NCI-H460 (cell line): ENCODE measurements at places on chromosomes 7 and 10. TPM values are rescaled to one million over a fixed set of nuclear protein-coding genes. Genes with fewer than 3 reads are reported as not detected.

DNA sequence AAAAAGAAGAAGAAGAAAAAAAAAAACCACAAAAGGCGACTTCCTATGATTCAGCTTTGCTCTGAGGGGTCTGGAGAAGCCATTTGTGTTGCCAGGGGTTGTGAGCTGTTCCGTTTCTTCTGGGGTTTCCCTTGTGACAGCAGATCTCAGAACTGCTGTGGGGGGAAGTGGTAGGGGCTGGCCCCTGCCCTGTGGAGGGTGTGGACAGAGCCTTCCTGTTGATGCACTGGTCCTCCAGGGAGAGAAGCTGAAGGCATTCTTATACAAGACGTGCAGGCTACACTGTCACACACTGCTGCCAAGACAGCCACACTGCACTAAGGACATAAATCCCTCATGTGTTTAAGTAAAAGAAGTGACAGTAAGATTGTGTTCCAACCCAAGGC lies 17.3 kb upstream of the CSGALNACT2 start:
- DNase-seq, result no peak

DNA sequence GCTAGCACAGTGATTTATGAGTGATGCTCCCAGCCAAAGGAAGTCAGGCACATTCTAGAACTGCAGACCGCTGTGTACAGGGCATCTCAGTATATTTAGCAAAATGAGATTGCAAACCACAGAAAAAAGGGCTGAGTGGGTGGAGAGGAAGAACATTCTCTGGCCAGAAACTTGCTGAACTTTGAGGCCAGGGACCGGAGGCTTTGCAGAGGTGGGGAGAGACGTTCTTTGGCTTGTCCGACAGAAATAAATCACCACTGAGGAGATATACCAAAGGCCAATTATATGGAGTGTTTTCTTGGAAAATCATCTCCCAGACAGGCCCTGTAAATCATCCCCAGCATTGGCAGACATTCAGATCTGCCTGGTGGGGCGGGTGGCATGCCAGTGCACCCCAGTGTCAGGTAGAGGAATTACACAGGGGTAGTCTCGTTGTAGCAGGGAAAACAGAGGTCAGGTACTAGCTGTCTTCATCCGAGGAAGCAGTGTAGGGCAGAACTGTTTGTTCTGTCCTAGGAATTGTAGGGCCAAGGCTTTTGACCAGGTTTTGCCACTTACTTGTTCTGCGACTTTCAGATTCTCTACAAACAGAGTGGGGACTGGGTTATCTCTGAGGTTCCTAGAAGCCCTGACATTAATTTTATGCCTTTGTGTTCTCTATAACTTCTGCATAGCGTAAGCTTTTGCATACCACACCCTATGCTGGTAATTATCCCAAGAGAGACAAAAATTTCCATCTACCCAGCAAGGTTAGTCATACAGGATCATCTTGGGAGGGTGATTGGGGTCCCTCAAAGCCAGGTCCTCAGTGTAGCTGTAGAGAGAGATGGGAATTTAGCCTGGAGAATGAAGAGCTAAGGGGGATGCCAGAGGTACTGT lies 655.6 kb downstream of the LRMDA start:
- DNase-seq, result no peak

DNA sequence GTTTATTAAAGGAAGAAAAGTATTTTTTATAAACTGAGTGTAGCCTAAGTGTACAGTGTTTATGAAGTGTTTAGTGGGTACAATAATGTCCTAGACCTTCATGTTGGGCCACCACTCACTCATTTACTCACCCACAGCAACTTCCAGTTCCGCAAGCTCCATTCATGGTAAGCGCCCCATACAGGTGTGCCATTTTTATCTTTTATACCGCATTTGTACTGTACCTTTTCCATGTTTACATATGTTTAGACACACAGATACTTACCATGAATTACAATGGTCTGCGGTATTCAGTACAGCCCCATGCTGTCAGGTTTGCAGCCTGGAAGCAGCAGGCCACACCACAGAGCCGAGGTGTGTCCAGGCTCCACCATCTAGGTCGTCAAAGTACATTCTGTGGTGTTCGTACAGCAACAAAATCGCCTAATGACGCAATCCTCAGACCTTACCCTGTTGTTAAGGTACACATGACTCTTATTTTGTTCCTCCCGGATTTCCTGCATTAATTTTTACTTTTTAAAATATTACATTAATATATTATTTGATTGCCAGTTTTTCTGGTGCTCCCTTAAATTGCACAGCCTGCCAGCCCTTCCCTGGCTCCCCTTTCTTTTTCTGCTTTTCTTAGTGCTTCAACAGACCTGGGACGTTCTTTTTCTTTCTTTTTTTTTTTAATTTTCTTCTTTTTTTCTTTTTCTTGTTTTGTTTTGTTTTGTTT lies 881 bp upstream of the SSBP1 start:
- no peak for DNase-seq

DNA sequence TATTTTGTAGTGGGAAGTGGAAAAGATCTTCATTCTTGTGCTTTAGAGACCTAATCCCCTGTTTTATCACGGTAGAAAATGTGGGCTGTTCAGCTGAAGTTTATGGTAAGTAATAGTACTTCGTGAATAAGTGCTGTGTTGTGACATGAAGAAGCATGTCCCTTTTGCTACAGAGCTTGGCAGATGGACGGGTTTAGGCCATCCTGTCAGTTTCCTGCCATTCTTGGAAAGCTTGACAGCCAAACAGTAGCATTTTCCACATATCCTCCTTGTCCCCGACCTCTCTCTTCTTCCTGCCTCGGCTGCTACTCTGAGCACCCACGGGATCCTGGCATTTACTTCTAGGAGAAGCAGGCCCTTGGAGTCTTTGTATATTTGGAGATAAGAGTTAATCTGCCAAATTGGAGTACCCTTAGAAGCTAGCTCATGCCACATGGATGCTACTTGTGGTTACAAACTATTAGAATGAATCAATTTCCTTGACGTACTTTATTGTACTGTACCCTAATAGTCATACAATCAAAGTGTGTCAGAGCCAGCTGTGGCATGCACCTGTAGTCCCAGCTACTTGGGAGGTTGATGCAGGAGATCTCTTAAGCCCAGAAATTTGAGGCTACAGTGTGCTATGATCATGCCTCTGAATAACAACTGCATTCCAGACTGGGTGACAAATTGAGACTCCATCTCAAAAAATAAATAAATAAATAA lies 39.2 kb downstream of the PNLIPRP3 start:
- no peak for DNase-seq

- DNase-seq, result no peak
Measured at GRCh38 chr10:75586814-75587213, 155.4 kb downstream of the LRMDA start.

DNA sequence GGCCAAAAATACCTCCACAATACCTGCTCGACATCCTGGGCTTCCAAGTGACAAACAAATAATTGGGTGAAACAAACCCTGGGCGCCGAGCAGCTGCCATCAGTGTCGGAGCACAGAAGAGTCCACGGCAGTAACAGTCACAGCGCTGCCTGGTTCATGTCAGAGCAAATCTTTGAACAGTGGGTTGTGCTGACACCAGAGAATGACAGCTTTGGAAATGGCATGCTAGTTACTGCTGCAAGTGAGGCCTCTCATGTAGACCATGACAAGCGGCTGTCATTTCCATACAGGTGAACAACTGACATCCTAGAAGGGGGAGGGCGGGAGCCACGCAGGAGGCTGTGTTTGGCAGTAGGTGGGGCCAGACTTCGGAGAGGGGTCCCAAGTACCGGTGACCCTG lies 420.5 kb upstream of the GALNT17 start:
- no peak for DNase-seq

DNA sequence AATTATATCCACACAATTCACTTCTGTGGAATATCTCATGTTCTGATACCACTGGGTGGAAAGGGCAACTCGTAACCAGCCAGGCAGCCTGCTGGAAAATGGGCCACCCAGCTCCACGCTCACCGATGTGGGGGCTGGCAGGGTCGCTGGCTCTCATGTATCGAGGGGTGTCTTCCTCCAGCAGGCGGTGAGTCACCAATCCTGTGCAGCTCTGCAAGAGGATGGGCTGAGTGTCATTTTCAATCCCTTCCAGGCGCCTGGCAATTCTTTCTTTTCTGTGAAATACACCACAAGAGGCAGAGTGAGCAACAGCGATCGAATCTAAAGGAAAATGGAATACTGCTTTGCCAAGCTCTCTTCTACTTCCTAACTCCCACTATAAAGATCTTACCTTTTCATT lies 80.1 kb downstream of the SVIL start:
- no peak for DNase-seq

SEC61G gene
- 138 and 141 TPM in 2 replicates for total RNA-seq

DRGX gene
- not detected in 2 replicates for total RNA-seq

FAM149B1 gene
- total RNA-seq, result 19.0 and 23.6 TPM in 2 replicates
